ENCODE measurements at places on chromosomes 6 and 20.

DNA sequence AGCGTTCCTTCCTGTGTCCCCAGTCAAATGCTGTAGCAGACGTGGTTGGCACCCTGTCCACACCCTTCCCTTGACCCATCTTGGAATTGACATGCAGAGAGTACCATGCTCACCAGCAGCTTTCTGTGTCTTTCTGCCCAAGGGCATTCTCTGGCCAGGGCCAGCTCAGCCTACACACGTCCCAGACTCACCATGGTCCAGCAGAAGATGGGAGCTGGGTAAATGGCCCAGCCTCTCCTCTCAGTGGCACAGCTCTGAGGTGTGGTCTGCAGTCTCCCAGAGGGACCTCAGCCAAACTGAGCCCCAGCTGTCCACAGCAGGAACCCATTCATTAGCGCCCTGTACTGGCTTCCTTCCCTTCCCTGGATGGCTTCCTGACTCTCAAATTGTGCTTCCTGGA lies 31.1 kb upstream of the BLCAP start:
- DNase-seq: no peak

GRCh38 chr6:35164868-35165267 lies 23.7 kb upstream of the TCP11 start:
- no peak for DNase-seq

DNA sequence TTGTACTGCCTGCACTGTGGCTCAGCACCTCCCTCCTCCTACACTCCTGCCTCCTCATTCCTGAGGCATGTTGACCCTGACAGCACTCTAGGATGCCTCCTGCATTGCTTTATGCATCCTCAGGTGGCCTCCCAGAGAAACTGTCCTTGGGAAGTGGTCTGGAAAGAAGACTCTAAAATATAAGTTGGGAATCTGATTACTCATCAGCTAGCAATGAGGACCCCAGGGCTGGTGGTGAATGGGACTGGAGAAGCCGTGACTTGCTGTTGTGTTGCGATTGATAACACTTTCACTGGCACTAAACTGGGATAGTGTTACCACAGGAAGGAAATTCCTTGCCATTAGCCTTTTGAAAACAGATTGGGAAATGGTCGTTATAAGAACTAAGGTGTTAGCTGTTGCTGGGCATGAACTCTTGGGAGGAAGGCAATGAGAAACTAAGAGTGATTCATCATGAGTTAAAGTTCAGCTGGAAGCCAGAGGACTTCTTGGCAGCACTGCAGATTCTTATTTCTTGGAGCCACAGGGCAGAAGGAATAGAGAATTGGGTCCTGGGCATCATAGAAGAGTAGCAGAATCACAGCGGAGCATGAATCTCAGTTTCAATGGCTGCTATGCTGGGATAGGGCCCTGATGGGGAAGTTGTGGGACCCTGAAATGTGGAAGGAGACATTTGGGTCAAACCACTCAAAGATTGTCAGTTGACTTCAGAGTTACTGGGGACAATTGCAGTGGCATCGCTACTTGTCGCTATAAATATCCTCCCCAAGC lies 10.1 kb upstream of the SIRPD start:
- DNase-seq: no peak

DNA sequence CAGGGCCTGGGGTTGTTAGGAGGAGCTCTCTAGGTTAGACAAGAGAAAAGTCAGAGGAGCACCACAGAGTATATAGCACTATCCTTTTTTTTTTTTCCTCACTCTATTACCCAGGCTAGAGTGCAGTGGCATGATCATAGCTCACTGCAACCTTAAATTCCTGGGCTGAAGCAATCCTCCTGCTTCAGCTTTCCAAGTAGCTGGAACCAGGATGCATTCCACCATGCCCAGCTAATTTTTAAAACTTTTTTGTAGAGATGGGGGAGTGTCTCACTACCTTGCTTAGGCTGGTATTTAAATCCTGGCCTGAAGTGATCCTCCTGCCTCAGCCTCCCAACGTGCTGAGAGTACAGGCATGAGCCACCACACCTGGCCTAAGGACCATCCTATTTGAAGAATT lies 19.3 kb upstream of the AKIRIN2 start:
- no peak for DNase-seq

- DNase-seq: no peak
These were observed 18.1 kb upstream of the SAMHD1 start for GRCh38 chr20:36969478-36970186.

DNA sequence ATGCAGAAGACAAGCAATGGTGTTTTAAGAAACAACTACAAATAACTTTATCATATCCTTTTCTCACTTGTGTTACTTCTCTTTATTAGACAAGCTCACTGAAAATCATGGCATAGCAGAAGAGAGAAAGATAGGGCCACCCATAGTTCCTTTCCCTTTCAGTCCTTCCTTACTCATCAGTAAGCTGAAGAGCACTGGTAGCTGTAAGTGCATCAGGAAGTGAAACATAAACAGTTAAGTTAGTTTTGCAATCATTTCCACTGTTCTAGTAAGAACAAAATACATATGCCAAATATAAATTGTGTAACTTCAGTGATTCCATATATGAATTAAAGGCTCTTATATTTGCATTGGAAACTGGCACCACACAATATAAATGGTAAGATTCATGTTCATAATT lies 220.1 kb downstream of the HACE1 start:
- no peak for DNase-seq
